ENCODE measurements at places on chromosomes 11 and 22.

DNA sequence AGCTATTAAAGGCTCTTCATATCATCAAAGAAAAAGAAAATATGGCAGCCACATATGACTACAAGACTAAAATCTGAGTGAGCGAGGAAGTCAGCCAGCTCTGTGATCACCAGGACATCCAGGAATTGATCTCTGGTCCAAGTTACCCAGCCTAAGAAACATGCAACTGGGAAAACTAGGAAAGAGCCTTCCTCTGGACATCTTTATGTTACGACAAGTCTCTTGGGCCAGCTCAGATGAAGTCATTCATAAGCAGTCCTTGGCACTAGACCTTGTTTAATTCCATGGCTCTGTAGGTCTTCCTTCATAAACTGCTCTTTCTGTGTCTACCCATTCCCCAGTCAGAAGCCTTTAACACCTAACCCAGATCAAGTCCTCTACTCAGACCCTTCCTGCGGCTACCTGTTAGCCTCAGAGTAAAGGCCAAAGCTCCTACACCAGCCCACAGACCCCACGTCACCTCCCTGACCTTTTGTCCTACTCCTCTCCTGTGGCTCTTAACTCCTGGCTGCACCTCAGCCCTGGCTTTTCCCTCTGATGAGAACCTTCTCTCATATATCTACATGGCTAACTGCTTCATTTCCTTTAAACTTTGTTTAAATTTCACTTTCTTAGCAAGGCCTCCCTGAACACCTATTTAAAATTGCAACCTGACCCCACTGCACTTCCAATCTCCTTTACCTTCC is 134.0 kb downstream of the KIF18A start:
- DNase-seq = no peak

GRCh38 chr11:130159657-130160497 is at the start of gene ST14:
TSS of gene ST14 (plus strand) at chr11:130159782. CDS start at chr11:130159980, 198 bp downstream.
- no peak for DNase-seq

GRCh38 chr11:121137005-121137404 is 36.0 kb downstream of the TECTA start:
- DNase-seq = no peak

GRCh38 chr22:49525801-49526535 is 301.7 kb downstream of the BRD1 start:
- no peak for DNase-seq

GRCh38 chr11:70073871-70074371 is 4.2 kb upstream of the ANO1 start:
- no peak for DNase-seq

- DNase-seq = peak; percentile 92
These were observed 70.5 kb downstream of the RPUSD4 start for GRCh38 chr11:126140926-126141280.

DNA sequence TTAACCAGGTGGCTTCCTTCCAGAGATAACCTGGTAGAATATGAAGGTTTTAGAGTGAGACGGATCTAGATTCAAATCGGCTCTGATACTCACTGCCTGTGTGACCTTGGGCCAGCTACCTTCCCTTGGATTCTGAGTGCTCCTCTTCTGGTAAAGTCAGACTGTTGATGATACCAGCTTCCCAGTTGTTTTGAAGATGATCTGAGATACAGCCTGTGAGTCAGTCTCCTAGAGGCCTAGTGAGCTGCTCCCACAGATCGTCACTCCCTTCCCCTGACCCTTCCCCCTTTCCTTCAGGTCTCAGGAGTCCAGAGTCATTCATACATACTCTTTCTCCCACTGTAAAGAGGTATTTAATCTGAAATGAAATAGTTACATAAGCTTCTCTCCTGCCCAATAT is 207.8 kb downstream of the GRIK4 start:
- no peak for DNase-seq

GRCh38 chr22:45211848-45212247 is 28.8 kb downstream of the KIAA0930 start:
- DNase-seq = no peak

DNA sequence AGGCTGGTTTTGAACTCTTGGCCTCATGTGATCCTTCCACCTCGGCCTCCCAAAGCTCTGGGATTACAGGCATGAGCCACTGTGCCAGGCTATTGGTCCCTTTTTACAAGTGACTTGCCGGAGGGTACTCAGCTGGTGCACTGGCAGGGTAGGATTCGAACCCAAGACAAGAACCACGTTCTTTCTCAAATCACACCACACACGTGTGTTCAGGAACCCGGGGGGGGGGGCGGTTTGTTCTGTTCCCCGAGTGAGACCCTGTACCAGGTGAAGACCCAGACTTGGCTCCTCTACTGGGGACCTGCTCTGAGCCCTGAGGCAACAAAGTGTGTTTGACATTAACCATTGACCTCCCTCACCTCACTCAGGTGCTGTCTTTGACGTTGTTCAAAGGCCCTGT is 3.8 kb upstream of the YWHAH start:
- no peak for DNase-seq

GRCh38 chr11:70317581-70318305 is 47.3 kb downstream of the PPFIA1 start:
- no peak for DNase-seq

DNA sequence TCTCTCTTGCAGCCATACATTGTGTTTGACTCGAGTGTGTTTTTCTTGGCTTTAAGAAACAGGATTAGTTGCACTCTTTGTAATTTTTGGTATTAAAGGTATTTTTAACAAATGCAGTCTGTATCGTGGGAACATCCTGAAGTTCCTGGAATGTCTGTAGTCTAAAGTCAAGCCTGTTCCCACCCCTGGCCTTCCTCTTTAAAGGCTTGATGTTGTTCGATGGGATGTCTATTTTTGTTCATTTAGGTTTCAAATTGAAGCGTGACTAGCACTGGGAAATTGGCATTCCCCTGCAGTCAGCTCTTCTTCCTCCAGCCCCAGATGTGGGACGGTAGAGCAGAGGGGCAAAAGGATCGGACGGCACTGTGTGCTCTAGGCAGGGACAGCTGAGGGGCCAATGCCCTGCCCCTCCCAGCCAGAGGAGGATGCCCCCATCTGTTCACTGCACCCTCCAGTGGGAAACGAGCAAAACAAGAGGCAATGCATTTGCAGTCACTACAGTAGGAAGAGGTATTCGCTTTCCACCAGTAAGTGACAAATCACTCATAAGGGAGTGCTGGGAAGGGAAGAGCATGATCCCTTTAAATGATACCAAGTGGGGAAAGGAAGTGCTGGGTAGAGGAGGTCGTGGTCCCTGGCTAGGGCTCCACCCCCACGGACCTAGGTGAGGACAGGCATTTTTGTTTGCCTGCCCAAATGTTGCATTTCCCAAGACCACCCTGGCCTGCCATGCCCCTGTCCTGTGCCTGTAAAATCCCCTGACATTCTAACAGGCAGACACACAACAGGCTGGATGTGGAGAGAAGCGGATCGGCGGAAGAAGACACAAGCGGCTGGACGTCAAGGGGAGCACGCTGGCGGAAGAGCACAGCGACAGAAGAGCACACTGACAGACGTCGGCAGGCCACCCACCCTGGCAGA is 47.4 kb upstream of the SEPTIN5 start:
- peak; percentile 71 for DNase-seq
